ENCODE measurements at places on chromosomes 5 and 9. TPM values are rescaled to one million over a fixed set of nuclear protein-coding genes. Genes with fewer than 3 reads are reported as not detected.

Gene PPP2CA
- polyA plus RNA-seq: 196 TPM

Gene ACER2
- polyA plus RNA-seq: 10.9 TPM

Gene EIF4EBP3
- 10.1 TPM for polyA plus RNA-seq

Gene TAS2R1
- not detected for polyA plus RNA-seq

Gene KIAA0825
- polyA plus RNA-seq: 4.3 TPM

Gene TYRP1
- 1.5 TPM for polyA plus RNA-seq

Gene ZNF483
- 5.1 TPM for polyA plus RNA-seq

Gene CNOT8
- 82.3 TPM for polyA plus RNA-seq

Gene PCDHGC4
- polyA plus RNA-seq: 4.1 TPM

Gene DMRTA1
- 1.9 TPM for polyA plus RNA-seq

Gene C8G
- polyA plus RNA-seq: 0.98 TPM

Gene ABO
- polyA plus RNA-seq: 13.2 TPM

Gene RNF208
- 11.4 TPM for polyA plus RNA-seq

Gene GKAP1
- 23.1 TPM for polyA plus RNA-seq

Gene CMYA5
- 23.0 TPM for polyA plus RNA-seq

Gene OR13D1
- not detected for polyA plus RNA-seq

Gene ITGA1
- 49.9 TPM for polyA plus RNA-seq

Gene TMEM232
- polyA plus RNA-seq: 7.7 TPM

Gene SH3TC2
- 0.46 TPM for polyA plus RNA-seq

Gene FBXO38
- polyA plus RNA-seq: 50.9 TPM

Gene TAF11L10
- polyA plus RNA-seq: not detected

Gene SPRY4
- 31.1 TPM for polyA plus RNA-seq

Gene MVB12B
- 15.1 TPM for polyA plus RNA-seq

Gene LCN9
- not detected for polyA plus RNA-seq

Gene SHOC1
- 0.78 TPM for polyA plus RNA-seq

Gene SMU1
- 29.5 TPM for polyA plus RNA-seq

Gene GRM6
- polyA plus RNA-seq: 1.7 TPM

Gene PPP2R2B
- 14.9 TPM for polyA plus RNA-seq

Gene C5orf58
- 0.11 TPM for polyA plus RNA-seq

Gene NDUFB6
- polyA plus RNA-seq: 73.1 TPM

Gene RASEF
- polyA plus RNA-seq: 7.5 TPM

Gene TAF9
- polyA plus RNA-seq: 49.3 TPM

Gene LMNB1
- polyA plus RNA-seq: 114 TPM

Gene UBLCP1
- 51.3 TPM for polyA plus RNA-seq

Gene CCDC69
- polyA plus RNA-seq: 4.6 TPM

Gene NUTM2G
- polyA plus RNA-seq: 0.75 TPM

Gene DRD1
- polyA plus RNA-seq: not detected

Gene ZNF608
- 56.4 TPM for polyA plus RNA-seq

Gene KCTD16
- polyA plus RNA-seq: 2.2 TPM

Gene SPINK7
- 0.28 TPM for polyA plus RNA-seq

Gene COL27A1
- polyA plus RNA-seq: 31.8 TPM

Gene PLPPR1
- 19.3 TPM for polyA plus RNA-seq

Gene S1PR3
- 53.6 TPM for polyA plus RNA-seq

Gene ZDHHC11B
- 2.1 TPM for polyA plus RNA-seq
